ENCODE measurements at places on chromosomes 3 and 15.

DNA sequence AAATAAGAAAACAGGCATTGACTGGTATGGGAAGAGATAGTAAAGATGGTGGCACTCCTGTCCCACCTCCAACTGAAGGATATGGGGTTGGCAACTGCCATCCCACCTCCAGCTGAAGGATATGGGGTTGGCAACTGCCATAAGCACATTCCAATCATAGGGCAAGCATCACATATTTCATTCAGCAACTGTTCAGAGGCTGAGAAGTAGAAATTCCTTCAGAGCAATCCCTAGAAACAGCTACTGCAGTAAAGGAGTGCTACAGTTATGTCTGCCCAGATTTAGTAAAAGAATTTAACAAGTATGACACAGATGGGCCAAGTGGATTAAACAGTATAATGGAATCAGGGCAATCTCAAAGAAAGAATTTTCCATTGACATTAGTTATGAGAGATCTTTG lies 156.8 kb downstream of the IMPG2 start:
- DNase-seq = no peak

GRCh38 chr3:184429786-184430185 lies 49.9 kb downstream of the CHRD start:
- no peak for DNase-seq

DNA sequence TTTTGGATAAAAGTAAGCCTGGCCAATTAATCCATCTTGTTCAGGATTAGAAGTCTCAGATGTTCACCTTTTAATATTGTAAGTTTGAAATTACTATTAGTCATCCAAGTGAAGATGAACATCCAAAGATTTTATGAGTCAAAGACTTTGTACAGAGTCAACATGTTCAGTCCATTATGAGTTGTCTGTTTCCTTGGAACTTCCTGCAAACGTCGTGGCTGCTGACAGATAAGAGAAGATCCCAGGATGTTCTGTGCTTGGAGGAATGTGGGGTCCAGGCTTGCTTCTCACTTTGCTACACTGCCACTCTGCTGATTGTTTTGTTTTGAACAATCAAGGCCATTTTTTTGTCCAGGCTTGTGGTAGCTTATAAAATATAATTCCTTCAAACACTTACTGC lies 74.3 kb upstream of the SLCO2A1 start:
- no peak for DNase-seq

- no peak for DNase-seq
These were observed 116.0 kb upstream of the RBMS3 start for GRCh38 chr3:29164825-29165224.

DNA sequence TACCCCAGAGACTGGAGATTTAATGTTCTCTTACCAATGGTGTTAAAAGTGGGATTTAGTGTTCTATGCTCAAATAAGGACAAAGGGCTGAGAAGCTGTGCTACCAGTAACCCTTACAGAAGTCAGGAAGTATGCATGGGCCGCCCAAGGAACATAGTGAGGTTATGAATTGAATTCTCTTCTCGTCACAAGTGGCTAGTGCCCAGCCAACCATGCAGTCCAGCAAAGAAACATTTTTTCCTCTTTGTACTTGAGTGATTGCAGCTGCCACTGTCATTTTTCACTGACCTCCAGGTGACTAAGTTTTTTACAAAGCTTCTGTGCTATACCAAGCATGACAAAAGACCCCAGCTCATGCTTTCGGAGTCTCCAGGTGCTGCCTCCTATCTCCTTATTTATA lies 110.6 kb upstream of the DCBLD2 start:
- DNase-seq = no peak

- no peak for DNase-seq
These were observed 17.3 kb downstream of the ABHD5 start for GRCh38 chr3:43707998-43708397.

- DNase-seq = no peak
These were observed 30.5 kb upstream of the RAB6B start for GRCh38 chr3:133925960-133926735.

DNA sequence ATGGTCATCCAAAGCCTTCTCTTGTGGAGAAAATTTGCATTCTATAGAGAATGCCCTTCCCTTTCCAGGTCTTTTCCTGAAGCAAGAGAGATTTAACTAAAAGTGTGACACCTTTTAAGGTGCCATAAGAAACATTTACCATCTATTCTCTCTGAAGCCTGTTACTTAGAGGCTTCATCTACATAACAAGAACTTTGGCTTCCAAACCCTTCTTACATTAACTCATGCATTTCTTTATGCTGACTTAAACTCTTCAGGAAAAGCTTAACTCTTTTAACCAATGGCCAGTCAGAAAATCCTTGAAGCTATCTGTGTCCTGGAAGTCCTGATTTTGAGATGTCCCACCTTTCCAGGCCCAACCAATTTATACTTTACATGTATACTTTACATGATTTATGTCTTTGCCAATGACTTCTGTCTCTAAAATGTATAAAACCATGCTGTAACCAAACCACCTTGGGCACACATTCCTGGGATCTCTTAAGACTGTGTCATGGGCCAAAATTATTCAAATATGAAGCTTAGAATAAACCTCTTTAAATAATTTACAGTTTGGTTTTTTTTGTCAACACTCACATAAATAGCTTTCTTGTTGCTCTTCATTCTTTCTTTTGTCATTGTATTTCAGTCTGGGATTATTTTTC lies 472.6 kb upstream of the NECTIN3 start:
- DNase-seq = no peak

GRCh38 chr3:169636928-169637327 lies 26.6 kb downstream of the MECOM start:
- DNase-seq = no peak

GRCh38 chr3:43001556-43002121 lies 22.5 kb downstream of the GASK1A start:
- DNase-seq = no peak

- no peak for DNase-seq
These were observed 490.8 kb downstream of the CNTN4 start for GRCh38 chr3:2589336-2589969.

GRCh38 chr15:63274427-63274826 lies 3.0 kb upstream of the APH1B start:
- DNase-seq = no peak

- no peak for DNase-seq
These were observed 171.8 kb downstream of the FEZF2 start for GRCh38 chr3:62201438-62202035.

DNA sequence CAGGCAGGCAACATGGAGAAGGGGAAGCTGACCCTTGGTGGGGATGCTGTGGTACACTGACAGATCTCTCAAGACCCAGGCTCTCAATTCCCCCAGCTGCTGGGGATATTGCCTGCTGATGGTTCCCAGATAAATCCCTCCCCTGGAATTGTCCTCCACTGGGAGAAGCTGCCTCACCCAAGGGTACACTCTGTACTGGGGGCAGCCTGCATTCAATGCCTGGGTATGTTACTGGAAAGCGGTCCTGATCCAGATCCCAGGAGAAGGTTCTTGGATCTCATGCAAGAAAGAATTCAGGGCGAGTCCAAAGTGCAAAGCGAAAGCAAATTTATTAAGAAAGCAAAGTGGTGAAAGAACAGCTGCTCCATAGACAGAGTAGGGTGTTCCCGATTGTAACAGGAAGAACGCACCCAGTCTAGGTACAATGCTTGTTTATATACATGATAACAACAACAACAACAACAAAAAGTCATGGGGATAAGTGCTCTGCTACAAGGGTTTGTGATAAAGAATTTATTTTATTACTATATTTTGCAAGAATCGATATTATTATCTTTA lies 591.5 kb upstream of the ADAMTS9 start:
- no peak for DNase-seq

GRCh38 chr15:27989838-27990237 lies 109.3 kb downstream of the OCA2 start:
- no peak for DNase-seq

DNA sequence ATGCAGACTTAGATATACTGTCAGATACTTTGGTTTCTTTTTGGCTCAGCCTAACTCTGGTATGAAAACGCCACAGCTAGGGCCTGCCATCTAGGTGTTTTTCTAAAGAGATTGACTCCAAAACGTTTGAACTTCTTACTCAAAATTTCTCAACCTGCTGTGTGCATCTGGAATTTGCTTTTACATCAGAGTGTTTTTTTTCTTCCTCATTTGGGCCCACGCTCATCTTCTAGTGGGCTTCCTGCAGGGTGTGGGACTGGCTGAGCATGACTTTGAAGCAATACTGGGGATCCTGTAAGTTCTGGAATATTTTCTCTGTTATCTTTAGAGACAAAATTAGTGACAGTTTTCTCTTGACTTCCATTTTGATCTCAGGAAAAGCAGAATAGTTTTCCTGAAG lies 117.8 kb downstream of the NR1D2 start:
- DNase-seq = no peak

DNA sequence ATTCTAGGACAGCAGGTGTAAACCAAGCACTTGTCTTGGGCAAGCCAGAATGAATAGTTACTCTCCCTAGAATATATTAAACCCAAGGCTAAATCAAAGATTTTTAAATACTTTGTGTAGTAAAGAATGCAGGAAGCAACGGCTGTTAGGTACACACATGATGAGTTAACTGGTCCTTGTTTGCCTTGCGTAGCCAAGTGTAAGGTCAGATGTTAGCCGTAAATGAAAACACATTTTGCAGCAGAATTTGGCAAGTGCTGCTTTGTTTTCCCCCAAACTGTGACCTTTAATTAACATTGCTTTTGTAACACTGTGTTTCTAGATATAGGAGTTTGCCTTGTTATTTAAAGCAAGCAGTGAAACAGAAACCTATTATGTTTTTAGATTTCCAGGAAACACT lies 368.7 kb downstream of the IL5RA start:
- DNase-seq = no peak

- DNase-seq = no peak
These were observed 3.3 kb upstream of the NDN start for GRCh38 chr15:23690450-23690852.

- peak; percentile 75 for DNase-seq
These were observed 39.5 kb upstream of the TPRG1 start for GRCh38 chr3:189132231-189132671.

- no peak for DNase-seq
These were observed 263.2 kb downstream of the NR2F2 start for GRCh38 chr15:96593735-96594134.

- DNase-seq = no peak
These were observed 35.7 kb downstream of the PYGO1 start for GRCh38 chr15:55552451-55552850.

GRCh38 chr15:74347757-74348250 lies 19.6 kb downstream of the CYP11A1 start:
- DNase-seq = no peak

- no peak for DNase-seq
These were observed 8.9 kb downstream of the TNFAIP8L3 start for GRCh38 chr15:51085764-51086163.

DNA sequence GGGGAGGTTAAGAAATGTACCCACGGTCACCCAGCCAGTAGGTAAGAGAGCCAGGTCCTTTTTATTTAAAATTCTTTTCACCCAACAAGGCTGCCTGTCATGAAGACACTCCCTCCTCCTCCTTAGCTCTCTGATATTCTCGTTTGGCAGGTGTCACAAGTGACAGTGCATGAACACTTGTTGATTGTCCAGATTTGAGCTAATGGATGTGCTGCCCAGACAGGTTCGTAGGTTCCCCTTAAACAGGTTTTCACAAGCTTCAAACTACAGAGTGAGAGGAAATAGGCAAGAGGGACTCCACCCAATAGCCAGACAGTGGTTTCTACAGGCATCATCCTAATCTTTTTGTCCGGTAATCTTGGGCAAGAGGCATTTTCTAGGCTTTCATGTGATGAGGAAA lies 32.2 kb downstream of the ATP13A4 start:
- no peak for DNase-seq

GRCh38 chr3:38646630-38647029 lies 2.9 kb downstream of the SCN5A start:
- no peak for DNase-seq

GRCh38 chr15:40047415-40048210 lies 8.6 kb upstream of the SRP14 start:
- peak; percentile 78 for DNase-seq

DNA sequence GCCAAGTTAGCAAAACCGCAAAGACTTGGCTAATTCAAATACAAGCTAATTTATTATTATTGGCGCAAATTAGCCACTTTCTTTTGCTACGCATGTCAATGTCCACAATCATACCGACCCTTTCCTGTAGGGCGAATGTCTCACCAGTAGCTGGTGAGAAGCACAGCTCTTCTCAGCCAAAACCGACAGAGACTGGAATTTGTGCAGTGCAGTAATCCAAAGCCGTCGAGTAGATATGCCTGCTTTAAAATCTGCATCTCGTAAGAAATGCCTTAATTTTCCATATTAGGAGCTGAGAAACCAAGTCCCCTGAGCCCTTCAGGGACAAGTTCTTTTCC lies 614 bp upstream of the MINDY2 start:
- DNase-seq = no peak

- no peak for DNase-seq
These were observed 22.3 kb downstream of the IFT80 start for GRCh38 chr3:160376681-160377080.
